ENCODE measurements at places on chromosomes 3 and 15. TPM values are rescaled to one million over a fixed set of nuclear protein-coding genes. Genes with fewer than 3 reads are reported as not detected.

Gene TMF1
- 97.9 TPM for total RNA-seq

Gene SELENOK
- 187 TPM for total RNA-seq

Gene HIGD2B
- 0.27 TPM for total RNA-seq

Gene DUOXA1
- not detected for total RNA-seq

Gene BMF
- total RNA-seq = 11.2 TPM

Gene SPTSSB
- total RNA-seq = not detected

Gene UBAP1L
- total RNA-seq = 5.9 TPM

Gene HCLS1
- total RNA-seq = 179 TPM

DNA sequence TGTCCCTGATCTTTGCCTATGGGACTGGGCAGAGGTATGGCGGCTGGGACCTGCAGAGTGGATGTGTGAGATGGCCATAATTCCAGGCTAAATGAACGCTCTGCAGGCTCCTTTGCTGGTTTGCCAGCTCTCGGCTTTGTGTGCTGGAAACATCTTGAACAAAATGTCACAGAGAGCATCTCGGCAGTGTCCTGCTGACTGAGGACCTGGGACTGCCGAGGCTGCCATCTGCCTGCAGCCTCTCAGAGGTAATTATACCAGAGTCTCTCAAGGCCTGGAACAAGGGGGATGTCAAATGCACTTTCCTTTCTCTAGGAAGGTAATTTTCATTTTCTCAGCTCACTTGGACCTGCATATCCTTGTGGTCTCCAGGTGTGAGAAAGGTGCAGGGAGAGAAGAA, 354.2 kb downstream of the PDCD6IP start:
- DNase-seq = no peak

DNA sequence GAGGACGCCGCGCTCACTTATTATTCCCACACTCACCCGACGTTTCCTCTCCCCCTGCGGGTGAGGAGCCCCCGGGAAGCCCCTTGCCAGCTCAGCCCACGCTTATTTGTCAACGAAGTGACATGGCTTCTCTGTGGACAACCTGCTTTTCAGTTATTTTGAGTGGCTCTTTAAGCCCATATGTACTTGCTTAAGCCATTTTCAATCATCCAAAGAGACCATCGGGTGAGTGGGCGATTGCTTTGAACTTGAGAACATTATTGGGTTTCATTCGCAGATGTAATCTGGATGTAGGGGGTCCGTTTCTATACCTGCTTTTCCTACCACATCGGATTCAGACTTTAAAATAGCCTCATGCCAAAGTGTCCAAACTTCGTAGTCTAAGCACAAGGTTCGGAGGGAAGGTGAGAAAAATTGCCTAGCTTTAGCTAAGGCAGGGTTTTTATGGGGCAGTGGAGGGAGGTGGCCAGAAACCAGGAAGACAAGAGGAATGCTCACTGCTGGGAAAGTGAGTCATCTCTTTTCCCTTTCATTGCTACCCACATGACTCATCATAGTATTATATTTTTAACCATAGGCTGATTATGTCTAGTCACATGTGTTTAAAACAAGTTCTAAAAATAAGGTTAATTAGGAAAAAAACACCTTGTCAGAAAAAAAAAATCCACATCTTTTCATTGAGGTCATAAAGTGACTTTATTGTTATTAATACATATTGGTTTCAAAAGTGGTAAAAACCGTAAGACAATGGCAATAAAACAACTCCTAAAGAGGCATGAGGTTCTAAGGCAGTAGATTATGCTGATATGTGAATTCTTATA, 773.1 kb upstream of the NR2F2 start:
- DNase-seq = no peak

DNA sequence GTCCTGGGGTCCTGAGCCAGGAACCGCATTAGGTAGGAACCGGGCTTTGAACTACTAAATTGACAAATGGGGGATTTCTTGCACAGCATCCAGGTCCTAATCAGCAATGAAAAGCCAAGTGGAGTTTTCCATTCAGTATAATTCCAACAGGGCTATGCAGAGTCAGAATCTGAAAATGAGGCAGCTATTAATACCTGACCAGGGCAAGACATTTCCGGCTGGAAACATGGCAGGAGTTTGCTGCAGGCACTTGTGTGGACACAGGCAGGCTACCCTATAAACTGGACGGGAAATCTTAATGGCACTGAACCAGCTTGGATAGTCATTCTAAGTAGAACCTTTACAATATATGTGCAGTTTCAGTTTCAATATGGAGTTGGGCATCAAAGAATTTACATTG, 553.1 kb downstream of the FGF12 start:
- DNase-seq = no peak

DNA sequence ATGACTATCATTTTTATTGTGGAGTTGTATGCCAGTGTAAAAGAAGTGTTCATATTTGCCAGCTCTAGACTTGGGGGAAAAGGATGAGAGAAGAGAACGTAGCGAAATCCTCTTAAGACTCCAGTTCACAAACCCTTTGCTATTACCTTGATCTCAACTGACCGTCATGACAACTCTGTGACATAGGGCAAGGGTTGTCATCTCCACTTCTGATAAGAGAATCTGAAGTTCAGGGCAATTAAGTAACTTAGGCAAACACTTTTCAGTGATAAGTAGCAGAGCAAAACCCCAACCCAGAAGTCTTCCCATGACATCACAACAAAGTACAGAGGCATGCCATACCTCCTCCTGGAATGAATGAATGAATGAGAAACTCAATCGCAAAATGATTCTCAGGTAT, 40.3 kb upstream of the WNT5A start:
- DNase-seq = no peak

- no peak for DNase-seq
These were observed 83.2 kb downstream of the MB21D2 start for GRCh38 chr3:192834428-192834827.

DNA sequence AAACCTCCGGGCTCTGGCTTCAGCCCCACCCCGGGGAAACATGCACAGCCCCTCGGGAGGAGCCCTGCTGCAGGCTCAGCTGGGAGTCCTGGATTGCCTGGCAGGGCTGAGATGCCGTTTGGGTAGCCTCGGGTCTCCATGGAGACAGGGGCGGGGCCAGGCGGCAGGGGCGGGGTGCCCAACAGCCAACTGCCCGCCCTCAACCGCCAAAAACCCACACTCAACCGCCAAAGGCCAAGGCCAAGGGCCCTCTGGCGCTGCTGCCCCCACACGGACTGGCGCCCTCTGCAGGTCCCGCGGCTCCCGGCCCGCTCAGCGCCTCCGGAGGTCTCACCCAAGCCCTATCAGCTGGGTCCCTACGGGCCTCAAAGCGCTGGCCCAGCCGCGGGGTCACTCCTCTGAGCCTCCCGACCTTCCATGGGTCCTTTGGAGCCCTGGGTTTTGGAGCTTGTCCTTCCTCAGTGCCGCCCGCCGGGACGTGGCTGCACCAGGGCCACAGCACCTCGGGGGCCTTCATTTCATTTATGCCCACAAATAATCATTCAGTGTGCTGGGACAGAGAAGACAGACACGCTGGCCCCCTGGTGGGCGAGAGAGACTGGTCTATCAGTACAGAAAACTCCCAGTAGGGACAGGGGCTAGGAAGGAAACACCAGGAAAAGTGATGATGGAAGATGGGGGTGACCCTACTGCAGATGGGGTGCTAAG, 33.5 kb upstream of the ACAD9 start:
- DNase-seq = peak; percentile 74

DNA sequence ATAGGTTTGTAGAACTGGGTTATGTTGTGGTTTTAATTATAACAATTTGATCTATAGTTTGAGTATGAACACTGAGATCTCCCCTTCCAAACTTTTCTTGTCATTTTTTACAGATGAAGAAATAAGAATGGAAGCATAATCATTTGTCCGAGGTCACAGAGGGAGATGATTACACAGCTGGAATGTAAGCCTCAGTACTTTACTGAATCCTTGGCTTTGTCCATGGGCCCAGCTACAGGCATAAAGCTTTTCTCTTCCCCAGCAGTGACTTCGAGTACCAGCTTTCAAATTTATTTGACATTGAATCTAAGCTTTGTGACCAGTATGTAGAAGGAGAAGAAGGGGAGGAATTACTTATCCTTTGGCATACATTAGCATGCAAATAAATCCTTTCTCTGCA, 80.9 kb upstream of the DCBLD2 start:
- no peak for DNase-seq

- DNase-seq = no peak
These were observed 98.1 kb upstream of the CLSTN2 start for GRCh38 chr3:139836698-139837464.

- no peak for DNase-seq
These were observed 219.7 kb upstream of the COL8A1 start for GRCh38 chr3:99418709-99419108.

DNA sequence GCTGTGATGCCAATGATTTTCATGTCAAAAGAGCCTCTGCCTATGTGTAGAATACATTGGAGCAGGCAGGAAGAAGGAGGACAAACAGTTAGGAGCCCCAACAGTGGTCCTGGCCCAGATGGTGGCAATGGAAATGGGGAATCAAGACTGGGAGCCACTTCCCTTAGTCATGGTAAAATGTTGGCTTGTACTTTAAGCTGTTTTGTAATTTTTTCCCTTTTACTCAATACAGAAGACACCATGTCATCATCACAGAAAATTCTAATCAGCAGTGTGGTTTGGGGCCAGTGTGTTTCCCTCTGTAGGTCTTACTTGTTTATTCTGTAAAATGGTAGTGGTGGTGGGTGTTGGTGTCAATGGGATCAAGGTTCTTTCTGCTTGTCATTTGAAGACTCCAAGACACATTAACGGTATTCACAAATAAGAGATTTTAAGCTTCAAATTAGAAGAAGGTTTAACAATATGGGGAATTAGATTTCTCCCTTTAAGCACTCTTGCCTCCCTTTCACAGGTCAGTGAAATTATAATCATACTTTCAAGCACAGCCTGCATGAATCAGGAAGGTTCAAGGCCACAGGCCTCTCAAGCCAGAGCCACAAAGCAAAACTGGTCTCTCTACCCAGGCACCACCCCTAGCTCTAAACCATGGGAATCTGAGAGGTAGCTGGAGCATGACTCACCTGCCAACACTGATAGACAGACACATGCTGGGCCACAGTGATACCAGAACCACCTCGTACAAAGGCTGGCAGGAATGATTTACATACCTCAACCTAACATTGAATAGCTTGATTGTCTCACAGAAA, 24.9 kb downstream of the SIAH2 start:
- DNase-seq = no peak

DNA sequence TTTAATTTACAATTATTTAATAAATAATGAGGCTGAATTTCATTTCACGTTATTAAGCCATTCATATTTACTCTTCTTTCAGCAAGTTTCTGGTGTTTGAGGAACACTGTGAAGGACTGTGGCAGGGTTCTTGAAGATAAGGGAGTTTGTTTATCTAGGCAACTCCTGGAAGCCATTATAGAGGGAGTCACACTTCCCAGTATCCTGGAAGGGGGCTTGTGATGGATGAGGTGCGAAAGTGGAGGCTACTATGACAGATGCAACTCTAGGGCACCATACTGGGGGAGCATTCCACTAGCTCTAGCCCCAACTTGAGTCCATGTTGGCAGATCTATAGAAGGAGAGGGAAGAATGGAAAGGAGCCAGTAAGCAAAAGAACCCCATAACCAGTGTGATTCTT, 14.4 kb downstream of the CNOT10 start:
- DNase-seq = no peak

DNA sequence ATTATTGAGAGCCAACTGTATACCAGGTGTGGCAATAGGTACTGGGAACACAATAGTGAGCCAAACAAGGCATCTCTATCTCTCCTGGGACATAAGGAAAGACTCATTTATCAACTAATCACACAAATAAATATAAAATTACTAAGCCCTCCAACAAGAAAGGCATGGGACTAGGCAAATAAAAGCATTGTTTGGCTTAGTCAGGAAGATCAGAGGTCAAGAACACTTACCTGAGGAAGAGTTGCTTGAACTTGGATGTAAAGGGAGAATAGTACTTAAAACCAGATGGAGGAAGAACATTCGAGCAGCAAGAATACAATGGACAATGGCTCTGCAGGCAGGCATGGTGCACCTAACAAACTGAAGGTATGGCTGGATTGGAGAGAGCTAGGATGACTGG, 300.7 kb downstream of the WDR72 start:
- DNase-seq = no peak

GRCh38 chr15:64285871-64286270, 70.1 kb downstream of the CSNK1G1 start:
- DNase-seq = no peak

- DNase-seq = no peak
These were observed 16.4 kb downstream of the SRPRB start for GRCh38 chr3:133821767-133822638.

- no peak for DNase-seq
These were observed 2.7 kb downstream of the IMPDH2 start for GRCh38 chr3:49026536-49026935.

DNA sequence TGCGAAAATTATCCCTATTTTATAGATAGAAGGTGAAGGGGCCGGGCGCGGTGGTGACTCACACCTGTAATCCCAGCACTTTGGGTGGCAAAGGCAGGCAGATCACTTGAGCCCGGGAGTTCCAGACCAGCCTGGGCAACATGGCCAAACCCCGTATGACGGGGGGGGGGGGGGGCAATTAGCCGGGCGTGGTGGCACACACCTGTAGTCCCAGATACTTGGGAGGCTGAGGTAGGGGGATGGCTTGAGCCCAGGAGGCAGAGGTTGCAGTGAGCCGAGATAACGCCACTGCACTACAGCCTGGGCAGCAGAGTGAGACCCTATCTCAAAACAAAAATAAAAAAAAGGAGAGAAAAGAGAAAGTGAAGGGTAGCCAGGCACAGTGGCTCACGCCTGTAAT, 1.4 kb downstream of the AAGAB start:
- no peak for DNase-seq

DNA sequence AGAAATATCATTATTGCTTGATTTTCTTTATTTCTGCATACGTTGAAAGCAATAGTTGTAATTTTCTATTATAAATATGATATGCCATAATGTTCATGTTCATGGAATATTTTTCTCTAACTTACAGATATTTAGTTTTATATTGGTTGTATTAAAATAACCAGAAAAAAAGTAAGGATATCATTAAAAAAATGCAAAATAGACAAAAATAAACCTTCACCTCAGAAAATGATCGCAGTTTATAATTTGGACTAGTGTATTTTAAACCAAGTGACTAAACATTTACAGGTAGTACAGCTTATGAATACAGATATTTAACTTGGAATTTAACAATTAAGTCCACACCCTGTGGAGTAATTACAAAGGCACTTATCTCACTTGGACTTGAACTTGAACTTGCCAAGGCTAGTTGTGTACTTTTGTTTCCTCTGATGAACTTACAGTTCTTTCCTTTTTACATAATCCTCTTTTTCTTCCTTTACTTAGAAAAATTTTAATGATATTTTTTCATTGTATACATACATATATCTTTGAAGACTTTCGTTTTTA, 156.7 kb downstream of the CHL1 start:
- no peak for DNase-seq

DNA sequence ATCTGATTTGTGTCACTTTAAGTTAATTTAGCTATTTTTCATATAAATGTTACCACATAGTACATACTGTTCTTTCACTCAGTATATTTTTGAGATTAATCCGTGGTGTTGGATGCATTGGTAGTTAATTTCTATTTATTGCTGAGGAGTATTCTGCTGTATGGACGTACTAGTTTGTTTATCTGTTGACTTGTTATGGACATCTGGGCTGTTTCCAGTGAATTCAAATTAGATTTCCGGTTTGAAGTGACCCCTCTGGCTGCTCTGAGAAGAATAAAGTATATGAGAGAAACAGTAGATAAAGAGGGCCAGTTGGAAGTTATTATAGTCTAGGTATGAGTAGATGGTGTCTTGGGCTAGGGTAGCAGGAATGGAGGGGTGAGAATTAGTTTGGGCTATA, 15.6 kb downstream of the KAT2B start:
- no peak for DNase-seq

- DNase-seq = no peak
These were observed 124.4 kb upstream of the SLC2A2 start for GRCh38 chr3:171150945-171151344.

- DNase-seq = peak; percentile 3
These were observed 370.0 kb upstream of the FRG2C start for GRCh38 chr3:75294124-75294523.
